Caco-2 (cell line): ENCODE measurements at places on chromosomes 12 and 14. TPM values are rescaled to one million over a fixed set of nuclear protein-coding genes. Genes with fewer than 3 reads are reported as not detected.

PLEK2 gene
- 35.2 and 36.5 TPM in 2 replicates for total RNA-seq

CFAP73 gene
- 0.23 TPM in 1 of 2 replicates, not detected in the other for total RNA-seq

P2RX7 gene
- total RNA-seq, result not detected in 2 replicates

CMA1 gene
- total RNA-seq, result not detected in 2 replicates

NINJ2 gene
- 6.5 and 7.0 TPM in 2 replicates for total RNA-seq

BBOF1 gene
- 0.66 and 0.91 TPM in 2 replicates for total RNA-seq

DNA sequence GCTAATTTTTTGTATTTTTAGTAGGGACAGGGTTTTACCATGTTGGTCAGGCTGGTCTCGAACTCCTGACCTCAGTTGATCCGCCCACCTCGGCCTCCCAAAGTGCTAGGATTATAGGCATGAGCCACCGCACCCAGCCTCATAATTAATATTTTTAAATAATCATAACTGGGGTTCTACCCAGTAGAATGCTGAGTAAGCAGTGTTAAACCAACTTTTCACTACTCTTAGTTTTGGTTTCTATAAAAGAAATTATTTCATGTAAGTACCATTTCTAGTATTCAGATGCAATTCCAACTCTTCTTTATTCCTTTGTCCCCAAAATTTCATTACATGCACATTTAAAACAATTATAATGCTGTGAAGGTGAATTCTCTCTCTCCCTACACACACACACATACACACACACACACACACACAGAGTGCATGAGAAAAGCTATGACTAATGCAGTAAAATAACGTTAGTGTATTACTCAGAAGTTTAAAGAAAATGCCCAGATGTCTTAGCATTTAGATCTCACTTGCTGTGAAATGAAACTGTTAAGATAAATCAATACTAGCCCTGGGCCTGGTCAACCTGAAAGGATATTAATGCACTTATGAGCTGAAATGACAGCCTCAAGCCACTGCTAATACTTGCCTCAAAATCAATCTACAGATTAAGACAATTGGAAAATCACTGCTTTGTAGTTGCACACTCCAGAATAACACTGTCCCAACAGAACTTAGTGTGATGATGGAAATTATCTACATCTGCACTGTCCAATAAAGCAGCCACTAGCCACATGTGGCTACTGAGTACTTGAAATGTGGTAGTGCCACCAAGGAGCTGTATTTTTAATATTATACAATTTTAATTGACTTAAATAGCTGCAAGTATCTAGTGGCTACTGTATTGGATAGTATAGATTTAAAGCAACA is 36.0 kb downstream of the PTPN21 start:
- DNase-seq, result no peak

GRCh38 chr12:7989827-7990491 is 42.6 kb upstream of the FOXJ2 start:
- peak; percentile 85 for DNase-seq

GRCh38 chr14:101624536-101624935 is 63.2 kb downstream of the DIO3 start:
- DNase-seq, result no peak

DNA sequence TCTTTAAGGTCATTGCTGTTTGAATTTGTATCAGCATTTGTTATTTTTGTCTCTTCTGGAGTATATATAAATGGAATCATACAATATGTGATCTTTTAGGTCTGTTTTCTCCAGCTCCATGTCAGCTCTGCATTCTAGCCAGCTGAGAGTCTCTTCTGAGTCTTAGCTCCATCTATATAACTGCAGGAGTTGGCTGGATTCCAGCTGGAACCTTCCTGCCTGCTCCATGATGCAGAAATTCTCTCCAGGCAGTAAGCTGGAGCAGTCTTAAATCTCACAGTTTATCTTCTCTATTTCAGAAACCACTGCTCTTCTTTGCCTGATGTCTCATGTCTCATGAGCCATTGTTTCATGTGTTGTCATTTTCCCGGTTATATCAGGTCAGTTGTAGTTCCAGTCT is 827.6 kb downstream of the NRXN3 start:
- DNase-seq, result no peak

DNA sequence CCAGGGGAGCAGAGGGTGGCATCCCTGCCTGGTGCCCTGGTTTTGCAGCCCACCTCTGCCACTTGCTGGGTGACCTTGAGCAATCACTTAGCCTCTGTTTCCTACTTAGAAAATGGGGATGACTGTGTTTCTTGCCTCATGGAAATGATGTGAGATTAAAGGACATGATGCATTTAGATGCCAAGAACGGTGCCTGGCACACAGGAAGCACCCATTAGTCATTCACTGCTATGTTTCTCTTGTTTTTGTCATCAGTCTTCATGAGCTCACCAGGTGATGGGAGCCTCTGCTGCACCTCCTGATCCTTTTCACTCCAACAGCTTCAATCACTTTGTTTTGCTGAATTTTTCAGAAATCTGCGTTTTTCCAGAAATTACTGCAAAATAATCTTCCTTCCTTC is 23.6 kb upstream of the ATF1 start:
- no peak for DNase-seq

- no peak for DNase-seq
These were observed 61.2 kb upstream of the STXBP6 start for GRCh38 chr14:25111061-25111601.

DNA sequence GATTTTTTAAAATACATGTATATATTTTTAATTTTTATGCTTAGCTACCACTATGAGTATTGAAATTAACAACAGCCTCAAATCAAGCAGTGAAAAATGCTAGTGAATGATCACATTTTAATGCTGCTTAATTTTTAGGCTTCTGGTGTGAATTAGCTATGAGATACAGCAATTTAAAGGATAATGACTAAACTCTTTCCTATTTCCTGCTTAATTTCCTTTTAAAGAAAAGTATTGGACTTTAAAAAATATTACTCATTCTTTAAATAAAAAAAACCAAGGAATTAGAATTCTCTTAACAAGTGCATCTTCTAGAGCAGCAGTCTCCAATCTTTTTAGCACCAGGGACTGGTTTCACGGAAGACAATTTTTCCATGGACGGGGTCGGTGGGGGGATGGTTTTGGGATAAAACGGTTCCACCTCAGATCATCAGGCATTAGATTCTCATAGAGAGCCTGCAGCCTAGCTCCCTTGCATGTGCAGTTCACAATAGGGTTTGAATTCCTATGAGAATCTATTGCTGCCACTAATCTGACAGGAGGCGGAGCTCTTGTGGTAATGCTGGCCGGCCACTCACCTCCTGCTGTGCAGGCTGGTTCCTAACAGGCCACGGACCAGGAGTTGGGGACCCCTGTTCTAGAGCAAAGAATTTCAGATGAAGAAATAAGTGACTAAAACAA is 18.6 kb upstream of the NTN4 start:
- no peak for DNase-seq

- DNase-seq, result peak; percentile 75
These were observed 288.5 kb upstream of the G2E3 start for GRCh38 chr14:30270200-30271161.

DNA sequence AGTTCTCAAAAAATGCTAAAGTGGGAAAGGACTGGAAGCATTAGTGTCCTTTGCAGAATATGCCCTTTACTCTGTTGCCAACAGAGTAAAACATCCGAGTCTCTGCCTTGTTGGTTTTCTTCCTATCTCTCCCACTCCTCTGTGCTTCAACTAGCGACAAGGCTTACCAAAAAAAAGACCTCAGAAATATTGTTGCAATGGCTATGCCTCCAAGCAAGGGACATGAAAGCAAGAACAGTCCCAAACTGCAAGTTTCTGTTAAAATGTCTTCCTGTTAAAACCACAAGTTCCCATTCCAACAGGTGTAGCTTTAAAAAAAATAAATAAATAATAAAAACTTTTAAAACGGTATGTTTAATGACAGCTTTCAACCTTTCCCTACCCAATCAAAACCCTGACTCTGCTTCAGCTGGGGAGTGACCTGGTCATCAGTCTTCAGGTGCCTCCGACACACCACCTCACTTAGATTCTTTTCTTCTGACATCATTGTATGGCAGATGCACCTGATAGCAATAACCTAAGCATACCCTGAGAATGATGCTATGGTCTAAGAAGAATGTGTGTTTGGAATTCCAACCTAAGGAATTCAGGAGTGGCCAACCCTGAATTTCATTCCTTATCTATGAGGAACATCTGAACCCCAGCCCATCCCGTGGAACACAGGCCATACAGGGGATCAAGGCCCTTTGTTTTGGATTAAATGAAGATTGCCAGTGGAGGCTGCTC is 81.0 kb downstream of the RPS29 start:
- peak; percentile 86 for DNase-seq

DNA sequence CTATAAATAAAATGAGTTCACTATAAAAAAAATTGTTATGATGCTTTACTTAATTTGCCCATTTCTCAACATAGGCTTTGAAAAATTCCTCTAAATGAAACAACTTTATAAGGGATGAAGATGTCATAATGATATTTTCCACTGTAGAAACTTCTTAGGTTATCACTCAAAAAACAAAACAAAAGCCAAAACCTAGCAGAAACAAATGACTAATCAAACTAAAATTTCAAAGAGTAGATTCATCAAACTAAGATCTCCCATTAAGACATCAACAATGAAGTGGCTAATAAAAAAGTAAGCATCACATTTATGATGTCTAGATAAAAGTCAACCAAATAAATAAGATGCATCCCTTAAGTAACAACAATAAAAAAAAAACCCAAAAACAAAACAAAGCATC is 36.9 kb upstream of the TTC7B start:
- DNase-seq, result no peak

DNA sequence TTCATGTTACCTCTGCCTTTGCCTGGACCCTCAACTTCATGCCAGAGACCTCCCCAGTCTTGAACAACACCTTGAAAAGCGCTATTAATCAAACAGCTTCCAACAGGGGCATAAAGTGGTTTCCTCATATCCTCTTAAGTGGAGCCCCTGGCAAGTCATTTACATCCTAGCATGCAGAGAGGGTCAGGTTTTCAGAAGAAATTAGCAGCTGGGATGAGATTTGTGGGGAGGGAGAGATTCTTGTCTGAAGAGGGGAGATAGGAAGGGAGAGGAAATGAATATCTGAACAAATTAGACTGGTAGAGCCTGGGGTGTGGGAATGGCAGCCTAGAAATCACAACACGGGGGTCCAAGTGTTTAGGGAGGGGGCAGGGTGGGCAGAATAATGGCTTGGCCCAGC is 45.6 kb downstream of the CALM1 start:
- no peak for DNase-seq

- no peak for DNase-seq
These were observed 22.1 kb downstream of the SLC8A3 start for GRCh38 chr14:70166530-70167203.

- no peak for DNase-seq
These were observed 187.9 kb upstream of the GRIN2B start for GRCh38 chr12:14169281-14169680.

DNA sequence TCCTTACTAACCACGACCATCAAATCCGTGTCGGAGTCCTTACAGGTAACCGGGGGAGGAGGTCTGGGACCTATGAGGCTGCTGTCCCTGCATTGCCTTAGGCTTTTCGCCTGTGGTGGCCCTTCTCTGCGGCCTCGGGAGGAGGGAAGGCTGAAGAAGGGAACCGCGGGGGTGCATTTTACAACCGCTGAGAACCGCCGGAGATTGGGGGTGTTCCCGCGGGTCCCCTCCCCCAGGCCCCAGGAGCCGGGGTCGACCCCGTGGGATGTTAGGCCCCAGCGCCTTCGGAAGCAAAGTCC is 549 bp downstream of the GPHN start:
- no peak for DNase-seq

GRCh38 chr12:21499765-21500164 is 1.7 kb downstream of the RECQL start:
- DNase-seq, result no peak

- no peak for DNase-seq
These were observed 55.2 kb downstream of the SLC25A21 start for GRCh38 chr14:37116933-37117849.

DNA sequence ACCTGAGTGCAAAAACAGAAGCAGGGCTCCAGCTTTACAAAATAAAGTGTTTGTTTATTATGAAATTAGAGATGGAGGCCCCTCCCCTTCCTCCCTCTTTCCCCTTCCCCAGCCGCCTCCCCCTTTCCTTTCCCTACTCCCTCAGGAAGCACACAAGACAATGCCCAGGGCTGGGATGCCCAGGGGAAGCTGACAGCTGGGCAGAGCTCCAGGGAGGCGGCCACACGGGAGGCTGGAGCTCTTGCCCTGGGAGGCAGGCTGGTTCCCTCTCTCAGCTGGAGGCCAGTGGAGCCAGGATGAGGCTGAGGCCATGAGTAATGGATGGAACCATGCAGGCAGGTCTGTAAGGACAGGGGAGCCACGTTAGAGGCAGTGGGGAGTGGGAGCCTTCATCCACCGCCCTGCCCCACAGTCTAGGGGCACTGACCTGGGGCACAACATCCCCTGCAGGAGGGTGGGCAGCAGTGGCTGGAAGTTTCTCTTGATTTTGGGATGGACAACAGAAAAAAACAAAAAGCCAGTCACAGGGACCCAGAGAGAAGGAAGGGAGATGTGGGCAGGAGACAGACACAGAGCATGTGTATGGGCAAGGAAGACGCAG is 5.1 kb downstream of the PSMB11 start:
- no peak for DNase-seq

- no peak for DNase-seq
These were observed 174.0 kb upstream of the NTF3 start for GRCh38 chr12:5257763-5258495.

DNA sequence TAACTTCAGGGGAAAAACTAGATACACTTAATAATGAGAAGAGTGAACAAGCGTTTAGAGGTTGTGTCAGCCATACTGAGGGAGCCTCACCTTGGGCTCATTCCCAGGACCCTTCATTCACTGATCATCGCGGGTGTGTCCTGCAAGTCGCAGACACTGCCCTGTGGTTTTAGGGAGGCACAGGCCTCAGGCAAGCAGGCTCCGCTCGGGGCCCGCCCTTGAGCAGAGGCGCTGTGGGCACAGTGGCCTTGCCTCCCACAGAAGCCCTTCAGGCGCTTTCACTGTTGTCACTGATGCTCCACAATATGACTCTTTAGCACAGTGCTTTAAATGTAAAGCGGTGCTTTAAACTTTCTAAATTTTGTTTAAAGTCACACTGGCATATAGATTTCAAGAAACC is 67.4 kb downstream of the DDX51 start:
- no peak for DNase-seq

- DNase-seq, result no peak
These were observed 4.3 kb upstream of the AP1G2 start for GRCh38 chr14:23571701-23572523.

GRCh38 chr14:36279306-36280190 is 40.9 kb downstream of the MBIP start:
- DNase-seq, result no peak

DNA sequence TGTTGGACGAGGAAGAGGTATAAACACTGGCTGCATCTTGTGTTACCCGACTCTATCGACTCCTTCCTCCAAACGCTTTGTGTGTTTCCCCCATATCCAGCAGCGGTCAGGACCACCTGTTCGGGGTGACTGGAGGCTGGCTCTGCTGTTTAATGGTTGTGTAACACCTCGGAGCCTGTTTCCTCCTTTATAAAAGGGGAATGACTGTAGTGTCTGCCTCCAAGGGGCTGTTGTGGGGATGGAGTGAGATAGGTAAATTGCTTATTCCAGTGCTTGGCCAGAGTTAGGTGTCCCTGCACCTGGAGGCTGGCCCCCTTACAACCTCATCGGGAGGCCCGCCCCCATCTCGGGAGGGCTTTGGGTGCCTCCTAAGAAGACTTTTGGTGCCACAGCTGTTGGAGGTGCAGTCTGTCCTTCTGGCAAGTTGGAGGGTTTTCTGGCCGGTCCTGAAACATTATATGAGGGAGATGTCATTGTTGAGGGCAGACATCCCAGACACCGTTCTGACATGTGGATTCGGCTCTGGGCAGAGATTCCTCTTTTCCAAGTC is 1.1 kb downstream of the MLXIP start:
- DNase-seq, result no peak
